Activated CD4-positive, alpha-beta T cell treated with anti-CD3 and anti-CD28 coated beads, Interleukin-2, amount 10 ng/mL, durations not matched to agents 7 days and 5 days (primary cell): ENCODE measurements at places on chromosomes 16 and 17.
A peak's percentile ranks its signal among the peaks of the same experiment; 100 is the strongest.

- no peak overlapping the region for H3K4me3 ChIP-seq
- DNase-seq: no peak
- no peak overlapping the region for H3K27ac ChIP-seq
- H3K36me3 ChIP-seq: no peaks in the 10 kb centered on the region
- no peaks in the 10 kb centered on the region for H3K27me3 ChIP-seq
Observed at GRCh38 chr17:81993729-81994592, 16.5 kb downstream of the ASPSCR1 start.

DNA sequence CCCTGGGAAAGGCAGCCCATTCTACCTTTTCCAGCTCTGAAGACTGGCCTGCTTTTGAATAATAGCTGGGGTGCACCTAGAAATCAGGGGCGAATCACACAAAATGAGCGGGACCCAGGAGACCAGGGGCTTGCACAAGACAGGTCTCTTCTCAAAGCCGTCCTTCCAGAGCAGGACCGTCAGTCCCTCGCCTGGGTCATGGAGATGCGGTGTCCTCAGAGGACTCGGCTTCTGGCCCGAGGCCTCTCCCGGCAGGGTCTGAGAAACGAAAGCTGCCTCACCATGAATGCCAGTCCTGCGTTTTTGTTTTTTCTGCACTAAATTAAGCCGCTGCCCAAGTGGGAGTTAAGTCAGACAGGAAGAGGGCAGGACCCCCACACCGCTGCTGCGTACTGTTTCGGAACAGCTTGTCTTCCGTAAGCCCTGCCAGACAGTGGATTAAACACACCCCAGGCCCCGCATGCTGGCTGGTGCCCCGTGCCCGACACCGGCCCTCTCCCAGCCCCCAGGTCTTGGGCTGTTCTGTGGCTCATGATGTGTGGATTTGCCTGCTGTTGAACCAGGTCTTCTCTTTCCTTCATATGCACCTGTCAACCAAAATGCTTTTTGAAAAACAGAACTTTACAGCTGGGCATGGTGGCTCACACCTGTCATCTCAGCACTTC is 142.1 kb upstream of the RPH3AL start:
- H3K4me3 ChIP-seq: no peak overlapping the region
- no peak for DNase-seq
- H3K27me3 ChIP-seq: peaks cover 6% of the 10 kb centered on the region
- peaks cover 2% of the 10 kb centered on the region for H3K36me3 ChIP-seq
- peaks cover 36% of the 10 kb centered on the region for H3K4me1 ChIP-seq
- no peak overlapping the region for H3K27ac ChIP-seq

DNA sequence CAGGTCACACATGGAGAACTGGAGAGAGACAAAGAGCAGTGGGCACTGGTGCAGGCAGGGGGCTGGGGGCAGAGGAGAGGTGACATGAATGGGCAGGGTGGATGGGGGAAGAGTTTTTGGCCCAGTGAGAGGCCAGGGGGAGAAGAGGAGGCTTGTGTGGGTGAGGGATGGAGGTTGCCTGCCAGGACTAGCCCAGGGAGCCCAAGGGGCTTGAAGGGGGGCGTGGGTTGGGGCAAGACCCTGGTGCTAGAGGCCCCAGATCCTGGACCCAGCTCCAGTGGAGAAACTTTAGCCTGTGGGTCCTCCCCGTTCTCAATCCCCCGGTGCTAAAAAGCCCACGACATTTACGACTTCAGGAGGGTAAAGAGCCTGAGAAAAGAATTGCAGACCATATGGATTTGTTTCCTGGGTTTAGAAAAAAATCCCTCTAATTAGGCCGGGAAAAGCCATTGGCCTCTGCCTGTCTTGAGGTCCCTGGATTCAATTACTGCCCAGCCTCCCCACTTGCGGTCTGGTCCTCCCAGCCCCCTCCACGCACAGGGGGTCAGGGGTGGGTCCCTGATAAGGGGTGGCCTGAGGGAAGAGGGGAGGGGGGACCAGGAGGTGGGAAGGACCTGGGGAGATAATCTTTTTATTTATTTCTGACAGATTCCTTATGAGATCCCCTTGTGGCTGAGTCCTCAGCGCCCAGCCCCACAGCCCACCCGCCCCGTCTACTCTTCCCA is 33.0 kb downstream of the NGFR start:
- H3K4me3 ChIP-seq: no peak overlapping the region
- H3K36me3 ChIP-seq: no peaks in the 10 kb centered on the region
- H3K27me3 ChIP-seq: peaks cover 32% of the 10 kb centered on the region

DNA sequence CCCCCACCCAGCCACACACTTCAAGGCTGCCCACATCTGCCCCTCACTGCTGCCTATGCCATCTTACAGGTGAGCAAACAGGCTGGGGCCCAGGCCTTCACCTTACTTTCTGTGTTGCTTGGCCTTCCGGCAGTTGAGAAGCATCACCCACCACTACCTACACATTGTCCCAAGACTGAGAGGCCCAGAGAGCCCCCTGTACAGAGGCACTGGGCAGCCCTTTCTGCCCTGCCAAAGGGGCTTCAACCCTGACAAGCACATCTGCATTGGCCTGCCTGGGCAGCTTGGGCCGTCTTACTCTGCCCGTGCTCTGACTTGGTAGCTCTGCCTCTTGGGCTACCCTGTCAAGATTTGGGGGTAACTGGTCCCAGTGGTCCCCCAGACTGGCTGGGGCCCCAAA is 1.2 kb downstream of the MIEF2 start:
- H3K27ac ChIP-seq: peak overlapping the region; percentile 86
- H3K4me3 ChIP-seq: peak overlapping the region; percentile 76
- no peak for DNase-seq
- H3K27me3 ChIP-seq: no peaks in the 10 kb centered on the region
- H3K4me1 ChIP-seq: peaks cover 35% of the 10 kb centered on the region

GRCh38 chr17:47726796-47727703 is 6.0 kb upstream of the TBX21 start:
- H3K4me1 ChIP-seq: peaks cover 69% of the 10 kb centered on the region
- peaks cover 1% of the 10 kb centered on the region for H3K27me3 ChIP-seq
- DNase-seq: no peak
- H3K36me3 ChIP-seq: no peaks in the 10 kb centered on the region

DNA sequence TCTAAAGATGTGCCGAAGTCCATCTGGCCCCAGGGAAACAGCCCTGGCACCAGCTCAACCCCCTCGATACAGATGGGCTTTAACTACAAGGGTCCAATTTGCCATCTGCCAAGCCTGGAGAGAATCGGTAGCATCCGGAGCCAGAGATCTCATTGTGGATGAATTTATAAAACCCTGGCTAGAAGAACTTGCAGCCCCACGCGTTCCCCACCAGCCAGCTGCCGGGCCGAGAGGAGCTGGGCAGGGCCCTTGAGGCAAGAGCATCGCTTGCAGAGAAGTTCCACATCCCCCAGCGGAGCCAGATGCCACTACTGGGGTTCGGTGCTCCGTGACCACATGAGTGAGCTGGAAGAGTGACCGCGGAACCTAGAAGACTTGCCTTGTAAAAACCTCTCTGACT is 65.3 kb upstream of the NOL11 start:
- no peak overlapping the region for H3K27ac ChIP-seq
- H3K27me3 ChIP-seq: no peaks in the 10 kb centered on the region
- DNase-seq: no peak
- no peak overlapping the region for H3K4me3 ChIP-seq
- H3K4me1 ChIP-seq: no peaks in the 10 kb centered on the region
- H3K36me3 ChIP-seq: peaks cover 6% of the 10 kb centered on the region
